ENCODE measurements at places on chromosomes 6 and 20. TPM values are rescaled to one million over a fixed set of nuclear protein-coding genes. Genes with fewer than 3 reads are reported as not detected.

The RAET1L gene
- 0.03 TPM for polyA plus RNA-seq

The MUCL3 gene
- not detected for polyA plus RNA-seq

The IP6K3 gene
- polyA plus RNA-seq: 32.6 TPM

The BMP5 gene
- polyA plus RNA-seq: 1.2 TPM

The GPX5 gene
- not detected for polyA plus RNA-seq

The CEP250 gene
- 15.4 TPM for polyA plus RNA-seq

The NR2E1 gene
- not detected for polyA plus RNA-seq

The MCHR2 gene
- polyA plus RNA-seq: not detected

The PRL gene
- not detected for polyA plus RNA-seq

The ARG1 gene
- 0.10 TPM for polyA plus RNA-seq

Data from heart right ventricle (tissue), 16 donors.